CD4-positive, alpha-beta T cell treated with Interleukin-15 for 4 hours (primary cell): ENCODE measurements at places on chromosomes 2 and 18.

DNA sequence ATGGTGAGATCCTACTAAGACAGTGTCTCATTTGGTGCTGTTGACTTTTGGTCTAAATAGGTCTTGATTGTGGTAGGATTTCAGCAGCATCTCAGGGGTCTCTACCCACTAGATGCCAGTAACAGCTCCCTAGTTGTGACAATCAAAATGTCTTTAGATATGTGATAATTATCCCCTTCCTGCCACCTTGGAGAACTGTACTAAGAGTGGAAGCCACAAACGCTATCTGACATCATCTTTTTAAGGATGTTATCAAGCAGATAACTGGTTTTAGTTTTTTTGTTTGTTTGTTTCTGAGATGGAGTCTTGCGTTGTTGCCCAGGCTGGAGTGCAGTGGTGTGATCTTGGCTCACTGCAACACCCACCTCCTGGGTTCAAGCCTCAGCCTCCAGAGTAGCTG, 3.1 kb downstream of the MGAT5 start:
- no peak for DNase-seq

DNA sequence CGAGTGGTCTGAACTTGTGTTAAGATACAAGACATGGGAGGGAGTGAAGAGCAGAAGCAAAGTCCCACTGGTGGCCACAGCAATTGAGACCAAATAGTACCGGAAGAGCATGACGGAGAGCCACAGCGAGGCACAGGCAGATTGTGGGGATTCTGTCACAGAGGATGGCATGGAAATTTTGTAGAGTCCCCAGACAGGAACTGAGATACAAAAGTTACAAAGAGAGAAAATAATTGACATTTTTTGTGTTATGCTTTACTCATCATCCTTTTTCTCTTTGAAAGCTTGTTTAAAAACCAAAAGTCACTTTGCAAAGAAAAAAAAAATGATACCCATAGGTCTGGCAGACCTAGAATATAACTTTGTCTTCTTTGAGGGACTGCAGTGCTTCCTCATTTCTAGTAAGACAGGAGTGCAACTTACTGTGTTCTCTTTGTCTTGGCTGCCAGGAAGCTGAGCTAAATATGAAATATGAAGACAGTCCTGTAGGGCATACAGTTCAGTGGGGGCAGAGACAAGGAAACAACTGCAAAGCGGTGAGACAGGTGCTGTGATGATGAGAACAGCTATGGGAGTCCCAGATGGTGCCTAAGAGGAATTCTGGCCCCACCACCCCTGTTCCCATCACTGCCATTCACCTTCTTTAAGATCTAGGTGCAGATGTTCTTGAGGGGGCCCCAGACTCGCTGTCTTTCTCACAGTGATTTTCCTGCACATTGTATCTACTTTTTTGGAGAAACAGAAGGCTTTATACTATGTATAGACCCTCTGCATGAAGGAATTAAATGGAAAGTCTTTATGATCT, 5.2 kb downstream of the ARHGAP25 start:
- no peak for DNase-seq

DNA sequence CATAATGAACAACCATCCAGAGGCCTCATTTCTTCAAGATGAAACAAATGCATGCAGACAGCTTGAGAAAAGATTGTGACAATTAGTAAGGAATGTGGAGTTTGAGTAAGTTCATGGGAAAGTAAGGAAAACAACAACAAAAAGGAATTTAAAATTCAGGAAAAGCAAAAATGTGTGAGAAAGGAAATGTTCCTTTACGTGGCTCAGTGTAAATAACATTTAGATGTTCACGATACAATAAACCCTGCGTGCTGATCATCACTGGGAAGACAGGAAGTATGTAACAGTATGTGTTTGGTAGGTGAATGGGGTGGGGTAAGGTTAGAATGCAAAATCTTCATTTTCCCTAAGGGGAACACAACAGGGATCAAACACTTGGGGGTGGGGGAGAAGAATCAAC, 72.7 kb downstream of the TRIP12 start:
- DNase-seq, result no peak

DNA sequence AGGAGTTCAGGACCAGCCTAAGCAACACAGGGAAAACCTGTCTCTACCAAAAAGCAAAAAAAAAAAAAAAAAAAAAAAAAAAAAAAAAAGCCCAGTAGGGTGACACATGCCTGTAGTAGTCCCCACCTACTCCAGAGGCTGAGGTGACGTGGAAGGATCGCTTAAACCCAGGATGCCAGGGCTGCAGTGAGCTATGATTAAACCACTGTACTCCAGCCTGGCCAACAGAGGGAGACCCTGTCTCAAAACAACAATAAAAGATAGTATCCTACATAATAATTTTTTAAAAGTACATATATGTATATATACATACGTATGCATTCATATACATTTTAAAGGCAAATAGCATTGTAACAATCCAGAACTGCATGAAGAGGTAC, 51.7 kb downstream of the SOS1 start:
- DNase-seq, result peak; percentile 33

GRCh38 chr2:159648643-159649042, 32.3 kb upstream of the BAZ2B start:
- DNase-seq, result no peak

DNA sequence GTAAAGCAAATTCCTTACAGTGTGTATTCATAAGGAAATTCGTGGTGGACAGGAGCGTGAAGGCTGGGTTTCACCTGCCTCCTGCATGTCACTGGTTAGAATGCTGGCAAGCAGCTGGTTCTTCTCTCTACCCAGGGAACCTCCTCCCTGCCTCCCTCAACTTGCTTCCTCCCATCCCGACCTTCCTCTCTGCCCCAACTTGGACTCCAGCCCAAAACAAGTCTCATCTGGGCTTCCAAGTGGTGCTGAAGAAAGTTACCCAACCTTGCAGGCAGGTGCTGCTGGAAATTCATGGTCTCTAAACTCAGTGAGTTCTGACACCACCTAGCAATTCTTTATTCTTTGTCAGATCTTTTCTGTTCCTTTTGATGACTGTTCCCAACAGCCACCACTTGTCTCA, 184.5 kb downstream of the BCL2 start:
- no peak for DNase-seq

DNA sequence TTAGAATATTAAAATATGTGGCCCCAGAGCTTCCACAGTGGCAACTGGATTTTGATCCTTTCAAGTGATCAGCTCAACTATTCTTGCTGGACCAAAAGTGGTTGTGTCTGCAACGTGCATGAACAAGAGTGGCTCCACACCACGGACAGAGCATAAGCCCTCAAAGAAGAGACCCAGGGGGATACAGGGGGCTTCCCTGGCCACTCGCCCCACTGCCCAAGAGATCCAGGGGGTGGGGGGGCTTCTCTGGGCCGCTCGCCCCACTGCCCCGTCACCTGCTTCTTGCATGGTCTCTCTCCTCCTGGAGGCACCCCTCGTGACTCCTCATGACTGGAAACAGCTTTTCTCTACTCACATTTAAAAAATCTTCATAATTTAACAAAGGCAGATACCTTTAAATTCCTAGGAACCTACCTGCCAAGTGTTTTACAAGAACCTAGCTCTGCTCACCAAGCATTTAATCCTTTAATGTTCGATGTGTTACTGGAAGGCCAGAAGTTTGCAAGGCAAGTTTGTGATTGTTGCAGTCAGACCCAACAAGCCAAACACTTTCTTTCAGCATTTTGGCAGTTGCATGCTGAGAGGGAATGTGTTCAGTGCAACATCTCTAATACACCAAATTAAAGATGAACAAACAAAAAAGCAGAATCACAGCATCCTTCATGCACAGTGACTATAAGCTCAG, 174.3 kb downstream of the BCL2 start:
- DNase-seq, result no peak
